Upper lobe of right lung (tissue), 1 donor: ENCODE measurements at places on chromosomes 3 and 15.

GRCh38 chr15:79990997-79991334 is 20.0 kb upstream of the BCL2A1 start:
- no peak for DNase-seq

DNA sequence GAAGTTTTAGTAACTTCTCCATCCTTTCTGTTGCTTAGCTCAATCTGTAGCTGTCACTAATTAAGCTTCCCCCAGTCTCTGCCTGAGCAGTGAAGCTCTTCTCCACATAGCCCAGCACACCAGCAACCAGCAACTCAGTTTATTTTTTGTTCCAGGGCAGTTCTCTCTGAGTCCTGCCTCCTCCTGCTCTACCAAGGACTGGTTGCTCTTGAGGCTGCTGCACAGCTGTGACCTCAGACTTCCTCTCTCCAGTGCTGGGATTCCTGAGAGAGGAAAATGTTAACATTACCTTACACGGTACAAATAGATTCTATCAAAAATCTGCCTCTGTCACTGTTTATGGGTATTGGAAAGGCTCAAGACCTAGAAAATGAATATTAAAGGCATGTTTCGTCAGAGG is 294.7 kb downstream of the OXSM start:
- DNase-seq = no peak

DNA sequence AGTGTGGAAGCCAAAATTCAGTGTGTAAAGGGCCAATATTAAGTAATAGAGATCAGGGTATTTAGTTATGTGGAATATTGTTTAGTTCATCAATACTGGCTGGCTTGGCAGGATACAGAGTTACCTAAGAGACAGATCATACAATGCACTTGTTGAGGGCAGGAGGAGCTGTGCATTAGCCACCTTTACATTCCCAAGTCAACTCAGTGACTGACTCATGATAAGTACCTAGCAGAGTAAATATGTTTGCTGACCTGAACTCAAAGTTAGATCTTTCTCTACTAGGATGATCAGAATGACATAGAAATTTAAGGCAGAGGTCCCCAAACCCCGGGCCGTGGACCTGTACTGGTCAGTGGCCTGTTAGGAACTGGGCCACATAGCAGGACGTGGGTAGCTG is 3.5 kb upstream of the ABHD17C start:
- DNase-seq = no peak

- no peak for DNase-seq
Observed at GRCh38 chr3:73353649-73354217, 271.0 kb downstream of the PDZRN3 start.

DNA sequence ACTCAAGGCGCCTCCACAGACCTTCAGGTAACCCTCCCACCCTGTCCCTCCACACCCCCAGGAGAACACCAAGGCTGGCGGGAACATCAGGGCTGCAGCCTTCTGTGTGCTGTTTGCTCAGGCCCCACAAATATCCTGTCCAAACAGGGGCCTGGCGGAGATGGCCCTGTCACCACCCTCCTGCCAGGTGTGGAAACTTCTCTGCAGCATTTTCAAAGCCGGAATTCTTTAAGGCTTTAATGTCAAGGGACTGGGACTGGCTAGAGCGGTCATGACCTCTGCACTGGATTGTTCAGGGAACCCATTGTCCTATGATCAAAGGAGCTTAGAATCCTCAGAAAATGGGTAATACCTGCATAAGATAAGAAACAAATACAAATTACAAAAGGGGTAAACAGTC is 46.6 kb downstream of the FBLN2 start:
- no peak for DNase-seq

GRCh38 chr3:129463716-129464115 is 23.7 kb downstream of the IFT122 start:
- no peak for DNase-seq

DNA sequence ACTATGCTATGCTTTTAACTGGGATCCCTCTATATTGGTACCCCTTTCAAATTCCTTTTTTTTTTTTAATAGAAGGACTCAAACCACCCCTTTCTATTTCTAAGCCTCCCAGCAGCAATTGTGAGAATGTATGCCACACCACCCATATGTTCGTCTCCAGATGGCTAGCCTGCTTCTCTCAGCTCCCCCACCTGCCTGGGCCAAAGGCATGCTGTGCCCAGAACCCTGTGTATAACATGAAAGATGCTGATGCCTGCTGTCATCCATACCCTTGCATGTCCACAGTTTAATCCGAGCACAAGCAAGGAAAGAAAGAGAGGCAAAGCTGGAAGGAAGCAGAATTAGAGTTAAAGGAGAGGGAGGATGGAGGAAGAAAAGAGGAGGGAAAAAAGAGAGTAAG is 159.5 kb upstream of the CNTN6 start:
- no peak for DNase-seq

DNA sequence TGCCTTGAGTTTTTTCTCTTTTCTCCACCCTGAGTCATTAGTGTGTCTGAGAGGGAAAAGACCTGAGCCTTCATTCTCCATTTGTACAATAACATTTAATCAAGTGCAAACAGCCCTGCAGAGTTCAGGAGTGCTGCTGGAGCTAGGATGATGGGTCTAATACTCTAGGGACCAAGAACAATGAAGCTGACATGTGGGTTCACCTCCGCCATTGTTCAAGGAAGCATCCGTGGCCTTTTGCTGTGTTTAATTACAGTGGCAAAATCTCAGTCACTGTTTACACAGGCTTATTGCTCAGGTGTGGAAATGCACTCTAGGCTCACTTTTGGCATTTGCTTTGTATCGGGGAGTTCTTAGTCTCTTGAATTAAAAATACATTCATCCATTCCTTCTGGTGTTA is 259.6 kb downstream of the LRTM1 start:
- DNase-seq = no peak

- DNase-seq = no peak
Observed at GRCh38 chr3:102471491-102471890, 36.7 kb downstream of the ZPLD1 start.

DNA sequence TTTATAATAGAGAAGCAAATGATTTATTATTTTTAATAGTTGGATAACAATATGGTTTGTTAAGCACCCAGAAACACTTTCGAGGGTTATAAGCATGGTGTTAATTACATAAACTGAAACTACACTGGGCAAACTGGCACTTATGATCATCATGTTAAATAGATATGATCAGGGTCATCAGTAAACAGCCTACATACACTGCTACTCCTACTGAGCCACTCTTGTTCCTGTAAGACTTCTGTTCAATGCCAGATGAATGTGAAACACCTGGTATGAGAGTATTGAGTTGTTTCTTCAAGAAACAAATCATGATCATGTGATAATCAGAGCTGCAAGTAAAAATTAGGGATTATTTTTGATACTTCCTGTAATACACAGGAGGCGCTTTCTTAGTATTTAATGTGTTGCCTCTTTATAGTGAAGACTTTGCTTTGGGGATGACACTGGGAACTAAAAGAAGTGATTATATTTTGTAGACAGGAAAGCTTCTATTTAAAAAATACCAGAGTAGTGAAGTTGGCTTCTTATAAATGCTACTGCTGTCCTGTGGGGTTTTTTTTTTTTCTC is 32.3 kb upstream of the UTS2B start:
- DNase-seq = no peak

GRCh38 chr15:101510212-101511197 is 21.0 kb upstream of the PCSK6 start:
- DNase-seq = no peak

DNA sequence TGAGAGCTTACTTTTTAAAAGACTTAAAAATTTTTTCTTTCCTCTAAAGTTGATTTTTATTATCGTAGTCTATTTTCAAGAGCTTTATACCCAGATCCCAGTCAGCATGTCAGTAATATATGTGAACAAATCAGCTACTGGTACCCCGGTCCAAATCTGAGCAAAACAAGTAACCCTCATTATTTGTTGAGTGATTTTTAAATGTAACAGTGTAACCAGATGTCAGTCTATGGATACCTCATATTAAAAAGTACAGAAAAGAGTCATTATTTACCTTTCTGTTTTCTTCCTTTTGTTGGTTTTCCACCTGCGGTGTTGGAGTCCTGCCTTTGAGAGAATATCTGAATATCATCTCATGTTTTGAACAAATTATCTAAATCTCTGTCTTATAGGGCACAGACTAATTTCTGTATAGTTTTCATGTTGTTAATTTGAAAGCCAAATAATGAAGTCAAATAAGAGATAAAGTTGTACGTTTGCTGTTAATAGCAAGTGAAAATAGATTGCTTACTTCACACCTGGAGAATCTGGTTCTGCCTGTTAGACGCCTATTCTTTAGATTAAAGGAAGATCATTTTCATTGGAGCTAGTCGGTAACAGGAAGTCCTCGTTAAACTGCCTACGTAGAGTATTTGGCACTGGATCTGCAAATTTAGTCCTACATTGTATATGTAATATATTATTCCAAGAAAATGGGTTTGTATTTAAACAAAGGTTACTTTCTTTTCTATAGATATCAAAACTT is at the start of gene STX19:
Gene STX19, minus strand, starts transcription at position 505 of the 745 bp plus-strand sequence. CDS start 13,328 bp downstream, outside the sequence.
- no peak for DNase-seq

DNA sequence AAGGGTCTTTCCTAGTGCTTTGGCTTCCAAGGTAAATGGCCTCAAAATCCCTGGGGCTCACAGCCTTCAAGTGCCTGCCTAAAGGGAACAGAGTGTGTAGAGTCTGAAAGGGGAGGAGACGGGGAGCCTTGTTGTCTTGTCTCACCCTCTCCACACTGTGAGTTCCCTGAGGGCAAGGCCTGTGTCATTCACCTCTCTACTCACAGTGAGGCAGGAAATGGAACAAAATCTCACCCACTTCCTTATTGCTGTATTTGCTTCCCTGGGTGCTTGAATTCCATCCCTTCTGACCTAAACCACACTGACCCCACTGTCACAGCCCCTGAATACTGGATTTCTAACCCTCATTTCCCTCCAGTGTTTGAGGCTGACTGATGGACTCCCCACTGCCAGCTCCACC is 197.5 kb downstream of the EPHB1 start:
- no peak for DNase-seq
